CD8-positive, alpha-beta T cell (primary cell): ENCODE measurements at places on chromosomes 11 and 22.

- DNase-seq = no peak
These were observed 435.1 kb upstream of the DDI1 start for GRCh38 chr11:103601225-103601846.

GRCh38 chr22:29833392-29833965, 4.6 kb downstream of the ASCC2 start:
- DNase-seq = no peak

DNA sequence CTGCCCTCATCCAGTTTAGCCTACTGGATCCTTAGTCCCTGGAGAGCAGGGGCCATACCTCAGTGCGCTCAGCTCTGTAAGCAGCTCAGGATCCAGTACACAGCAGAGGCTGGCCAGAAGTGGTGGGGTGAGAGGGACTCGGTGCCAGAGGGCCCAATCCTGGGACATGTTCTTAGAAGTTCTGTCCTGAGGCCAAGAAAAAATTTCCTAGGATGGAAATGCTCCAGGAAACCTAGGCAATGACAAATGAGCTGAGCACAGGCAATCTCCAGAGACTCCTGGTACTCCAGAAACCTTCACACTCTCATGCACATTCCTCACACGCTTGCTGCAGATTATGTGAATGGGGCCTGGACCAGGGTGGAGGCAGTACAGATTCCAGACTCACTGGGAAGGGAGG, 89.6 kb downstream of the SERGEF start:
- DNase-seq = no peak

- no peak for DNase-seq
These were observed 68.1 kb downstream of the ALX4 start for GRCh38 chr11:44241851-44242250.

GRCh38 chr11:117037279-117037974, 60.8 kb downstream of the SIK3 start:
- no peak for DNase-seq

DNA sequence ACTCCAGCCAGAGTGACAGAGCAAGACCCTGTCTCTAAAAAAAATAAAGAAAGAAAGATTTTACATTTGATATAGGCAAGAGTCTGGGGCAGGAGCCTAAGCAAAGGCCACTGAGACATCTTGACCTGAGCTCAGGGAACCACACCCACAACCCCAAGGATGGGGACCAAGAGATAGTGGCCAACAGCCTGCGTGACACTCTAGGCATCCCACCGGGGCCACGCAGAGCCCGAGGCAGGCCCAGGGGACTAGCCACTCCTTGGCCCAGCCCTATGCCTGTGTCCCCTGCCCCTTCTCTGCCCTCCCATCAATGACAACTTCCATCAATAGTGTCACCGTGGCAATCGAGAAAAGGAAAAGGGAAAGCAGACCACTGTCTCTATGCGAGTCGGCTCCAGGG, 41.1 kb downstream of the MN1 start:
- DNase-seq = no peak

DNA sequence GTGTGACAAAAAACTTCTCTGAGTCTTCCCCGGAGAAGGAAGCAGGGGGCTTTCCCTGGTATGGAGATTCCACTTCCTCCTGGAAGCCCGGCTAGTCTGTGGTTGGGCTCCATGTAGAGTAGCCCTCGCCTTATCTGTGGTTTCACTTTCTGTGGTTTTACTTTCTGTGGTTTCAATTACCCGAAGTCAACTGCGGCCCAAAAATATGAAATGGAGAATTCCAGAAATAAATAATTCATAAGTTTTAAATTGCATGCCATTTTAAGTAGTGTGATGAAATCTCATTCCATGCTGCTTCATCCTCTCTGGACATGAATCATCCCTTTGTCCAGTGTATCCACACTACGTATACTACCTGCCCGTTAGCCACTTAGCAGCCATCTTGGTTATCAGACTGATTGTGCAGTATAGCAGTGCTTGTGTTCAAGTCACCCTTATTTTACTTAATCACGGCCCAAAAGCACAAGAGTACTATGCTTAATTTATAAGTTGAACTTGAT, 275.0 kb upstream of the SESN3 start:
- DNase-seq = no peak

DNA sequence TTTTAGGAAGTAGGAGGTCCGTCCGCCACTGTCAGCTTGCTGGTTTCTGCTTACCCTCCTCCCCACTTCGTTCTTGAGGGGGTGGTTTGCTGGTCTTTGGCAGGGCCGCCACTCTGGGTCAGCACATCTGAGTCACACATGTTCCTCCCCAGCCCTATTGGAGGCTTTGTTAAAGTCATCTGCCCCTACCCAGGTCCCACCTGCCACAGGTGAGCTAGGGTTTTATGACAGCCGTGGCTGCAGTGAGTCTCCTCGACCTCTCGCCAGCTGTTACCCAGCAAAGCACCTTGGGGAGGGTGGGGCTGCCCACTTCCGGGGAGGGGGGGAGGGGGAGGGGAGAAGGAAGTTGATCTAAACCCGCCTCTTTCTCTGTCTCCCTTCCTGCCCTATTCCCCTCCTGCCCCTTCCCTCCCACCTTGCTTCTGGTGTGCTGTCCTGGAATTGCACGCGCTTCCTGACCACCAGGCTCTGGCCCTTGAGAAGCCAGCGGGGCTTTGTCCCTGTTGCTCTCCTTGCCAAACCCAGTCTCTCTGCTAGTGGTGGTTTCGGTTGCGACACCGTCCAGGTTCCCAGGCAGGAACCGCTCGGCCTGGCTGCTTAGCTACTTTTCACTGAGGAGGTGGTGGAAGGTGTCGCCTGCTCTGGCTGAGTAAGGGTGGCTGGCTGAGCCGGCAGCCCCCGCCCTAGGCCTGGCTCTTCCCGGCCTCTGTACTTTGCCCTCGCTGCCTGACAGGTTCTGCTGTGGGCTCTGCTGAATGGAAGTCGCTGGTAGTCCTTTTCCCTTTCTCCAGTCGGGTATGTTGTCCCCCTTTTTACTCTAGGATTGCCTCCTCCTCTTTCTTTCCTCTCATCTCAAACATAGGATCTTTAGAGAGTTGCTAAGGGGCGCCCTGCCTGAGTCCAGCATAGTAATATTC, 28.5 kb downstream of the RCOR2 start:
- DNase-seq = peak; percentile 87

DNA sequence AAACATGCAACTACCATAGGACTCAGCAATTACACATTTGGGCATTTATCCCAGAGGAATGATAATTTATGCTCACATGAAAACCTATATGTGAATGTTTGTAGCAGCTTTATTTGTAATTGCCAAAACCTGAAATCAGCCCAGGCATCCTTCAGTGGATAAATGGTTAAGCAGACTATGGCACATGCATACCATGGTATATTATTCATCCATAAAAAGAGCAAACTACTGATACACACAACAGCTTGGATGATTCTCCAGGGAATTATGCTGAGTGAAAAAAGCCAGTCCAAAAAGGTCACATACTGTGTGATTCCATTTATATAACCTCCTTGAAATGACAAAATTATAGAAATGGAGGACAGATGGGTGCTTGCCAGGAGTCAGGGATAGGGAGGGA, 86.7 kb downstream of the ALX4 start:
- DNase-seq = no peak

DNA sequence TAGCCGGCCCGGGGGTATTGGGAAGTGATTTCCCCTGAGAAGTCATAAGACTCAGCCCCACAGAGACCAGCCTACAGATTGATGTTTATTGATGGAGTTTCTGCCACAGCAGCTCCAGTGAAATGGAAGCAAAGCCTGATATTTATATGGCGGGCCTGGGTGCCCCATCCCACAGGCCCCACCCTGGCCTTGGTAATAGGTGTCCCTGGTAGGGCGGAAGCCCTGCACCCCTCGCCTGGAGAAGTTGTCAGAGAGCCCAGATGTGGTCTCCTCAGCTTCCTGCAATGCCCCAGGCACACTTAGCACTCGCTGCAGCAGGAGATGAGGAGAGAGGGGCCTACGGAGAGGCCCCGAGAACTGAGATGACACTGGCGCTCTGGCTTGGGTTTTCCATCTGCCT, 107.4 kb downstream of the MORC2 start:
- DNase-seq = no peak

GRCh38 chr11:86595955-86596354, 76.5 kb downstream of the ME3 start:
- no peak for DNase-seq

- DNase-seq = peak; percentile 41
These were observed 196.9 kb downstream of the CSNK2A3 start for GRCh38 chr11:11155962-11156815.

DNA sequence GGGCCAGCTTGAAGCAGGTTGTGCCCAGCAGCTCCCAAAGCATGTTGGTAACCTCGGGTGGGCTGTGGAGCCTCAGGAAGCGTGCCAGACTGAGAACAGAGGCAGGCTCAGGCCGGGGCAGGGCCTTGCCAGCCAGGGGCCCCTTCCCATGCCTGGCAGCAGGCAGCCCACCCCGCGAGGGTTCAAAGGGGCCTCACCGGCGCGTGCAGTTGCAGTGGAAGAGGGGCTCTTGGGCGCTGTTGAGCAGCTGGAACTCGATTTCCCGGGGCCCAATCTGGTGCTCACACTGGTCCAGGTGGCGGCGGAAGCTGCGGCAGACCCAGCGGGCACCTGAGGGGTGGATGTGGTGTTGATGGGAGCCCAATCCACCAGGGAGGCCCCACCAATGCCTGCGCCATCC, 3.6 kb downstream of the PLA2G3 start:
- DNase-seq = no peak

DNA sequence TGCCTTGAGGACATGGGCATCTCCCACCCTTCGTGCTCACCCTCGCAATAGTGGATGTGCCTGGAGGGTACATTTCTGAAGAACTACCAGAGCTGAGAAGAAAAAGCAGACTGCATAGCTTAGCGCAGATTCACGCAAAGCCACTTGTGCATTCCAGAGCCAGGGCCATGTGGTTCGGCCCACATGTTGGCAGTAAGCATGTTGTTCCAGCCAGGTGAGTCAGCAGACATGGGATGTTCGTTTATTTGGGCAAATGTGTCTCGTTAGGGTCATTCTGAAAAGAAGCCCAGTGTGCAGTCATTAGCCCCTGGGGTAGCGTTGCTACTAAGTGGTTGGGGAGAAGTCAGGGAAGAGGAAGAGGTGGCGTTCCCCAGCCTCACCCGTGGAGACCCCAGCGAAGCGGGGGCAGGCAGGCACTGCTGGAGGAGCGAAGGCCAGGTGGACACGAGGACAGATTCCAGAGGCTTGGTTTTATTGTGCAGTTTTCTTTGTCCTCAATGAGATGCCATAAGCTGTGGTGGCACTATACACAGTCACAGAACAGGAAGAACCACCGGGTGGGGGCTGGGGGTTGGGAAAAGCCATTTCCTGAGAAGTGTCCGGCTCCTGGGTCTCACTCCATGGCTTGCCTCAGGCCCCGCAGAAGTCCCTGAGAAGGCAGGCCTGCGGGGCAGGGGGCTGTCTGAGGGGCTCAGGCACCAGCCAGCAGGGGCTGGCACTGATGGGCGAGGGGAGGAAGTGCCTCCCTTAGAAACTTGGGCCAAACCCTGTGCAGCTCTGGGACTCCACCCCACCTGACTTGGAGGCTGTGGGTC, 5.0 kb downstream of the THY1 start:
- DNase-seq = no peak

DNA sequence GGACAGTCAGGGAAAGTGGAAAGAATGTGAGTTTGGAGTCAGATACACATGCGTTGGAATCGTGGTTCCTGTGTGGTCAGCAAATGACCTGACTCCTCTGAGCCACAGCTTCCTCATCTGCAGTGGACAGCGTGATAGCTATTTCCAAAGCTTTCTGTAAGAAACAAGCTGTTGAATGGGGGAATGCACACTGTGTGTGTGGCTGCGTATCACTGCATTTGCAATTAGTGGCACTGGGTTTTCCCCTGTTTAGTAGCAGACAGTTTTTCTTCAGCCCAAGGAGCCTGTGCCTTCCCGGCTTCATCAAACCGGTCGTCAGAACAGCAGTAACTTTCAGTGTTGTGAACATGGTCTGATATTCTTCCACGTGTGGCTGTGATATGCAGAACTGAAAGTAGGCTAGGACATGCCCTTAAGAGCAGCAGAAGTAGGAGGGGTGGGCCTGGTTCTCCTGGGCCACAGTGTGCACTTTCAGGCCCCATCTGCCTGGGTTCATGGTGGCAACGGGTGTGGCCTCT, 121.5 kb downstream of the RRAS2 start:
- no peak for DNase-seq

- DNase-seq = no peak
These were observed 2.4 kb upstream of the ALDH3B1 start for GRCh38 chr11:68007498-68008380.

GRCh38 chr11:71946144-71946571, 17.3 kb downstream of the RNF121 start:
- no peak for DNase-seq

GRCh38 chr11:132466983-132467382, 1065.3 kb downstream of the OPCML start:
- DNase-seq = no peak

DNA sequence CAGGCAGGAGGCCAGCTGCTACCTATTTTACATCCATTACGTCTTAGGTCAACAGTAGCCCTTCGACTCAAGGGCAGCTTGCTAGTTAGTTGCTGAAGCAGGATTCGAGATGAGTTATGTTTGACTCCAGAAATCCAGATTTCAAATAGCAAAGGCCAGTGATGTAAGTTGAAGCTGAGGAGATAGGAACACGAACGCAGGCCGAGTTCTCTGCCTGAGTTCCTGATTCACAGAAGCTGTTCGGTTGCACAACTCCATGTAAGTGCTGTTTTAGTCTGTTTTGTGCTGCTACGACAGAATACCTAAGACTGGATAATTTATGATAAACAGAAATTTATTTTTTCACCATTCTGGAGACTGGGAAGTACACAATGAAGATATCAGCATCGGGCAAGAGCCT, 111.2 kb downstream of the SLC1A2 start:
- DNase-seq = no peak

- no peak for DNase-seq
These were observed 54.0 kb upstream of the CCDC188 start for GRCh38 chr22:20204806-20205205.

DNA sequence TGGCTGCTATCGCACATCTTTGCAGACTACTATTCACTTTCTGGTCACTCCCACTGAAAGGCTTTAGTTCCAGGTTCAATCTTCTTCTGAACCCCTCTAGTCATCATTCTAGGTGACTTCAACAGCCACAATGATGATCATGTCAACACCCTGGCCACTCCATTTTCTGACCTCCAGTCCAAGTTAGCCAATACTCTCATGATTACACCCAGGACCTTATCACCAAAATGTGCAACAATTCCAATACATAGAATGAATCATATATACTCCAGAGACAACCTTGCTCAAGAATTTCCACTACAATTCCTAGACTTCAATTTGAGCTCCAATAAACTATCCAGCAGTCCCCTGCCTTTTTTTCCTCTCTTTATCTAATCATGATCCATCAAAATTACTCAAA, 70.7 kb downstream of the PAK1 start:
- DNase-seq = no peak
